ENCODE measurements at places on chromosomes 1 and 21.

DNA sequence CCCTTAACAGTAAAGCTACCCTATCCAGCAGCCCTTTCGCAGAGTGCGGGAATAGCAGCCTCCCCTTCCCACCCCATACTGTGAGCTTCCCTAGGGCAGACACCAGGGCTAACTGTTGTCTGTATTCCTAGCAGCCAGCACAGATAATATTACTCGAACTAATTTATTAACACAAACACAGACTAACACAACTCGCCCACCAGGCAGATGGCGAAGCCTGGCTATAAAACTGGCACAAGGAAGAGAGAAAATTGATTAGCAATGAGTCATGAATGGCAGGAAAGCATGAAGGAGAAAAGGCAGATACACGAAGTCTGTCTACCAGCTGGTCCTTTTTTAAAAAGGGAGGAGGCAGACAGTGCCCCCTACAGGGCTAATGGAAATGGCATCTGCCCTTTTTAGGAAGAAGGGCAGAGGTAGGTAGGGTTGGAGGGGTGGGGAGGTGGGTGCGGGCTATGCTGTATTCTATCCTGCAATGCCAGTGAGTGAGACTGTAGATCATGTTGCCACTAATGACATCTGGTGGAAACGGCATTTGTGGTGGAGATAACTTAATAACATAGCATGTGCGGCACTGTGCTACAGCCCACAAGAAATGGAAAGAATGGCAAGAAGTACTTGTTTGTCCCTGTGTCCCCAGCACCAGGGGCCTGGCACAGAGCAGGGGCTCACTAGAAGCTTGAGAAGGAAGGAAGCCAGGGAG, 30.6 kb upstream of the CTPS1 start:
- DNase-seq, result peak; percentile 42

DNA sequence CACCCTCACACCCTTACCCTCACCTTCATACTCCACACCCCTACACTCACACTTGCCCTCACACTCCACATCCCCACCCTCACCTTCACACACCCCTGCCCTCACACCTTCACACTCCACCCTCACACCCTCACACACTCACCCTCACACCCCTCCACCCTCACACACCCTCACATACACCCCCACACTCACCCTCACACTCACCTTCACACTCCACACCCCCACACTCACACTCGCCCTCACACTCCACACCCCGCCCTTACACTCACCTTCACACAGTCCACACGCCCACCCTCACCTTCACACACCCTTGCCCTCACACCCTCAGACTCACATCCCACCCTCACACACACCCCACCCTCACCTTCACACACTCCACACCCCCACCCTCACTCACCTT, 43.6 kb upstream of the EDN2 start:
- no peak for DNase-seq

- DNase-seq, result no peak
Measured at GRCh38 chr1:205926636-205927035, 16.6 kb downstream of the SLC26A9 start.

GRCh38 chr1:200176798-200177197, 149.3 kb downstream of the NR5A2 start:
- DNase-seq, result no peak

DNA sequence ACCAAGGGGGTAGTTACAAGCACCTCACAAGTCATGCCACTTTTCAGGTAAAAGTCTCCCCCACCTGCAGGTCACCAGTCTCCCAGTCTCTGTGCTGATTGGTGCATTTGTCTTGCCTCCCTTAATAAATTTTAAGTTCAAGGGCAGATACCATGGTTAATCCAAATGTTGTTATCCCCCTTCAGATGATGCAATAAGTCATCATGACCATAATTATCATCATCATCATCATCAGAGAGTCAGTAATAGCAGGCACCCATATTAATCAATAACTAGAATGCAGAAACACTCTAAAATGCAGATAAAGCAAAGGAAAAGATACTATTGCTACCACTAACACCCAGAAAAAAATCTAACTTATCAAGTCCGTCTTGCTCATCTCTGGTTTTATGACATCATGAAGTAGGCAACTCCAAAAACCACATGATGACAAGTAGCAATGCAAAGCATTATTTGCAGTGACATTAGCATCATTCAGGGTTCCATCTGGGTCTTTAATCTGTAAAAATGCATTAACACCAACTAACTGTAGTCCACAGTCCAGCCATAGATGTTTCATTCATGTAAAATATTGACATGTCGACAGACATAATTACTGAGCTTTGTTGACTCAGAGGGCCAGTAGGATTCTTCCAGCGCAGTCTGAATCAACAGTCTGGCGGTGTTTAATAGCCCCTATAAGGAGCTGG, 492.0 kb upstream of the RUNX1 start:
- DNase-seq, result no peak

- DNase-seq, result no peak
Measured at GRCh38 chr1:193537266-193538002, 351.0 kb upstream of the B3GALT2 start.

DNA sequence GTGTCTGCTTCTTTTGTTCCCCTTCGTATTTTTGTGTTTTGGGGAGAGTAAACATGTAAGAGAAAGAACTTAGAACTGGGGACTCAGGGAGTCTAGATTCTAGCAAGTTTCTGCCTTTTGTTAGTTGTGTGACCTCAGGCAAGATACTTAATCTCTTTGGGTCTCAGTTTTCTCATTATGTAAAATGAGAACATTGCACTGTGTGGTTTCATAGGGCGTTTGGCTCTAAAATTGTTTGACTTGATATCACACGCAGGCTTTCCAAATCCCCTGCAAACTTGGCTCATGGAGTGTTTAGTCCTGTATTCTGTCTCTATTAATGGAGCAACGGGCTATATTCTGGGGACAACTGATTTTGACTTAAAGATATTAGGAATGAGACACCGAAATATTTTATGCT, 57.7 kb downstream of the NTNG1 start:
- DNase-seq, result no peak

DNA sequence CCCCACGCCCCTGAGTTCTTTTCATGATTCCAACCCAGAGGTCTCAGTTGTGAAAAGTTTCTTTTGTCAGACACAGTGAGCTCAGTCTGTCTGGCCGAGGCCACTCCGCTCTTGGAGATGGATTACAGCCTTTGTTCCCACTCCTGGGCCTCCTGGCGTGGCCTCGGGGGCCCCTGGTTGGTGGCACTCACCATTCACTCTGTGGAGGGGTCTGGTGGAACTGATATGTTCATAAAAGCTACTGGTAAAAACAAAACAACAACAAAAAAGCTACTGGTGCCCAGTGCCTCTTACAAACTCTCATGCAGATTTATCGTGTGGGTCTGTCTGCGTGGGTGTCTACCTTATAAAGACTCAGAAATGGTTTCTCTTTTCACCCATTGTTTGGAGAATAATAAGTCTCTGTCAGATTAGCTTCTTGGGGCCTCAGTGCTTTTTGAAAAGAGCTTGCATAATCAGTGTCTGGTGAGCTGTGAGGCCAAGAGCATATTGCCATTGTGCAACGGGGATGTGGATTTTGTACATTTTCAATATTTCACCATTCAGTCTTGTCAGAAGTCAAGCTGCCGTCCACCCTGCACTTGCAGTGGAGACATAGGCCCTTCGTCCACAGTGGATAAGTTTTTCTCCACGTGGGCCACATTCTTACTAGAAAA, 86.7 kb downstream of the GALNT2 start:
- DNase-seq, result no peak

DNA sequence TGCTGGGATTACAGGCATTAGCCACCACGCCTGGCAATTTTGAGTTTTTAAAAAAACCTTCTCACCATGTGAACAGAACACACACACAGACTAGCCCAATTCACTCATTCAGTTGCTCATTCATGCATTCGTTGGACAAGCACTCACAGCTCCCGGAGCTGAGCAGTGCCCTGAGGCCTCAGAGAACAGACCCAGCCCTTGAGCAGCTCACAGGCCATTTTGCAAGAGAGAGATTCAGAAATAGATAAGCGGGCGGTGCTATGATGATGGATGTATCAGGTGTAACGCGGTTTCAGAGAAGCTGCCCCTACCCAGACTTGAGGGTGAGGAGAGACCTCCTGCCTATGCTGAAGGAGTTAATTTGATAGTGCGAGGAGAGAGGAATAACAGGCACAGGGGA, 18.6 kb downstream of the PTAFR start:
- no peak for DNase-seq

- DNase-seq, result no peak
Measured at GRCh38 chr1:172990598-172991215, 60.0 kb downstream of the TNFSF18 start.

- DNase-seq, result no peak
Measured at GRCh38 chr1:39305555-39305954, 101.1 kb downstream of the MACF1 start.

GRCh38 chr1:117925981-117926380, 3.4 kb downstream of the GDAP2 start:
- DNase-seq, result no peak

DNA sequence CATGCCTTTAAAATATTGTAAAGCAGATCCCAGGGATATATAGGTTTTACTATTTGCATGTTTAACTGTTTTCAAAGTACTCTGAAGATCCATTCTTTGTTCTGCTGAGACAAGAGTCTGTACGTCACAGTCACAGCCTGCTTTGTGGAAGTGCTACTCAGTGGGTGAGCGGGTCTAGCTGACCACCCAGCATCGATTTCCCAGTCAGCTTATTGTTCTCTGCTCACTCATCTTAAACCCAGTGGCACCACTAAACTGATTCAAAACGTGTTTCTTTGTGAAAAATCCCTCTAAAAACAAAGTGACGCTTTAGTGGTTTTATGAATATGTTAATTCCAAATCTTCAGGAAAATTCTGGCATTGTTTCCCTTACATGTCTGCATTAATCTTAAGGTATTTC, 12.4 kb downstream of the PLPP3 start:
- no peak for DNase-seq

GRCh38 chr1:169610858-169611257, 19.1 kb downstream of the SELP start:
- no peak for DNase-seq

DNA sequence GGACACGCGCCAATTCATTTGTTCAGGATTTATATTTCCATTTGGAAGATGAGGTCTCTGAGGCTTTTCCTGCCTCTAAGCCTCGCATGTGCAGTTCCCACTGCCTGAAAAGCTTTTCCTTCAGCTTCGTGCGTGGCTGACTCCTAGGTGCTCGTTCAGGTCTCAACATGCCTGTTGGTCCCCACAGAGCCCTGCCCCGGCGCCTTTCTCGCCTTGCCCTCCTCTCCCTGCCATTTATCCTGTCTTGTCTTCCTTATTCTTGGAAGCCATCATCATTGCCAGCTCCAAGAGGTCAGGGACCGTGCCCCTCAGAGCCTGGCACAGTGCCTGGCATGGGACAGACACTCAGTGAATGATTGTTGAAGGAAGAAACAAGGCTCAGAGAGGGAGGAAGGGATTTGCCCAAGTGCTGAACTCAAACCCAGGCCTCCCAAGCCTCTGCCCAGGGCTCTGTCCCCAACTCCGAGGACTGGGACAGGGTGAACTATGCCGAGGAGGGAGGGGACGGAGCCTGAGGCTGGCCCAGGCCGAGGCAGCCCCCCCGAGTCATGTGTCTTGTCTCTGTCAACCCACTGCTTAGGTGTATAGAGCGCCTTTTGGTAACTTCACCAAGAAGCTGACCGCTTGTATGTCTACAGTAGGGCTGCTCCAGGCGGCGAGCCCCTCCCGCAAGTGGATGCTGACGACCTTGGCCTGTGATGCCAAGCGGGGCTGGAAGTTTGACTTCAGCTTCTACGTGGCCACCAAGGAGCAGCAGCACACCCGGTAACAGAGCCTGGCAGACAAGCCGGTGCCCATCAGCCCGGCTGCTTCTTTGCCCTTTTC, 47.3 kb downstream of the DISP3 start:
- DNase-seq, result no peak

DNA sequence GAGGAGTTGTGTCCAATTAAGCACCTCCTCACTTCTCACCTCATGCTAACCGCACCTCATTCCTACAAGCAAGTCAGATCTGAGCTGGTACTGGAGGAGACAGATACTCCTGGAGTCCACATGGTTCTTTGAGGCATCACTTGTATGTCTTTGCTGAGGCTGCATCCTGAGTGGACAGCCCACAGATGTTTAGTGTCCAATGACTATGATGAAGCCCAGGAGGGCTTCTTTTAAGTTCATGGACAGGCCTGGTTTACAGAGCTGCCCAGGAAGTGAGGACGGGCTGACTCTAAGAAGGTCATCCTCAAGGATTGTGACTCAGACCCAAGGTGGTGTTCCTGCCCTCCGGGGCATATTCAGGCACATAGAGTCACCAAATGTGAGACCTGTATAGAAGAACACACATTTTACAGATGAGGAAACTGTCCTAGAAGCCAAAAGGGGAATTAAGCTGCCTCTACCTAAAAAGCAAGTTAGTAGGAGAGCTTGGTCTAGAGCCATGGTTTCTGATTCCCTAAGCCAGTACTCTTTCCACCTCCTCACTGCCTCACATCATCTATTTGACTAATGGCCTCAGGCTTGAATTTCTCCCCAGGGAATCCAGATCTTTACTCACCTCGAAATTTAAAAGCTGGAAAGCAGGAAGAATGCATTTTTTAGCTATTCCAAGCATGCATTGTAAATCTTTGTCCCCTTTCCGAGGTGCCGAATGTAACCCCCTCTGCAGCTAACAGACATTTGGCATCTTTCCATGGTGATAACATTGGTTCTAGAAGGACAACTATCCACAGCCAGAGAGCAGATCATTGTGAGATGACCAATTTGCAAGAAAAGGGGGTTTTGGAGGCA, 228.1 kb downstream of the OMA1 start:
- DNase-seq, result no peak

- no peak for DNase-seq
Measured at GRCh38 chr1:179340918-179341317, 24.9 kb upstream of the AXDND1 start.

DNA sequence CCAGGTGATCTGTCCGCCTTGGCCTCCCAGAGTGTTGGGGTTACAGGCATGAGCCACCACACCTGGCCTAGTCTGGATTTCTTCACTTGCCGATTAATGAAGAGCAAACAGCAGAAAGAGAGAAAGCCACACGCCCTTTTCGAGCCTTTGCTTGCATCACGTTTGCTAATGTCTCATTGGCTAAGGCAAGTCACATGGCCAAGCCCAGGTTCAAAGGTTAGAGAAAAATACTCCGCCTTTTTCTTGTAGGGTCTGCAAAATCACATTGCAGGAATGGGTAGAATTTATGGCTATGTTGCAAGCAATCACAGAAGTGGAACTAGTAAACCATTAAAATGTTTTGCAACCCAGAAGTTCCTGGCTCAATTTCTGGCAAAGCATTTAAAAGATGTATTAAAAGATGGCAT, 26.8 kb upstream of the BACH1 start:
- no peak for DNase-seq

DNA sequence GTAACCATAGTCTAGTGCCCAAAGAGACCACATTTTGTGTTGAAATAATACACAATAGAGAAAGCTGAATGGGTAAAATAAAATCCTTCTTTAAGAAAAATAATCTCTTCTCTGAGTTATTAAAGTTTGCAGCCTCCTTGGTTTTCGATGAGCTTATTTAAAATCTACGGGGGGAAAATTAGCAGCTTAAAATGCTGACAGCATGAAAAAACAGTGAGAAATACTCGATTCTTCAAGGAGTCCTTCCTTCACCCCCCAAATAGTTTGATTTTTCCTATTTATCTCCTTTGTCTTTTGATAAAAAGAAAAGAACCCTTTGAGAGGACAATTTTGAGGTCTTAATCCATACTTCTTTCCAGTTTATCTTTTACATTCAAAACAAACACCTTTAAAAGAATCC, 394.0 kb upstream of the B3GALT2 start:
- no peak for DNase-seq

GRCh38 chr1:68401506-68401905, 48.2 kb downstream of the RPE65 start:
- DNase-seq, result no peak

All from mesothelial cell of epicardium (in vitro differentiated cells).